ENCODE measurements at places on chromosomes 12 and 14.

GRCh38 chr12:54030889-54031471 lies 1.9 kb upstream of the HOXC5 start:
- no peak for DNase-seq

GRCh38 chr14:105050551-105050897 lies 14.7 kb downstream of the GPR132 start:
- DNase-seq: no peak

- DNase-seq: no peak
These were observed 157.3 kb upstream of the NOS1 start for GRCh38 chr12:117518594-117519270.

- peak; percentile 6 for DNase-seq
These were observed 1.6 kb downstream of the PYM1 start for GRCh38 chr12:55925870-55926737.

DNA sequence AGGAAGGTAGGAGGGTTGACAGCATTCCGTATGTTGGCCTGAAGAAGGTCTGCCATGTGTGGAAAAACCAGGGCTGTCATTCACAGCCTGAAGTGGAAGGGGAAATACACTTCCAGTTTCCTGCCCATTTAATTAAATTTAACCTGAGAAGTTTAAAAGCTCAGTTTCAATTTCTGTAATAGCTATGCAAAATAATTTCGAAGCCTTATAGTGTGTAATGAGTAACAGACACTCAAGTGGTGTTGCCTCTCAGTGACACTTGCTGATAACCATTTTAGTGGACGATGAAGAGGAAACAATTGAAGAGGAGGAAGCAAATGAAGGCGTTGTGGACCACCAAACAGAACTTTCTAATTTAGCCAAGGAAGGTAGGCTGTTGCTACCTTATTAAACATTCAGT lies 44.8 kb downstream of the EP400 start:
- DNase-seq: no peak

- DNase-seq: peak; percentile 23
These were observed 767 bp upstream of the CCNT1 start for GRCh38 chr12:48717252-48717695.

DNA sequence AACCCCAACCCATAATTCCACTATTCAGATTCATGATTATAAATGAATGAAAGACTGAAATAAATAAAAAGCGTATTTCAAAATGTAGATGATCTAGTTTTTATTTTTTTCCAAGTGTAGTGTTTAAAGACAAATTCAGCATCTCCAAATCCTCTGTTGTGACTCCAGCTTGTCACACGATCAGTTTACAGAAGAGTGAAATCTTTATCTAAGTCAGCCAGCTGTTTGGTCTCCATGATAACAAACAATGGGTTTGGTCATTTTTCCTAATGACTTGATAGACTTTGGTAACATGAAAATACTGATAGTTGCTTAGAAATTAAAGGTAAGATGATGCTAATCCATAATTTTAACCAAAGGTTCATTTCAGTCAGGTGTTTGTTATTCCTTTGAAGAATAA lies 114.5 kb upstream of the RASSF8 start:
- no peak for DNase-seq

DNA sequence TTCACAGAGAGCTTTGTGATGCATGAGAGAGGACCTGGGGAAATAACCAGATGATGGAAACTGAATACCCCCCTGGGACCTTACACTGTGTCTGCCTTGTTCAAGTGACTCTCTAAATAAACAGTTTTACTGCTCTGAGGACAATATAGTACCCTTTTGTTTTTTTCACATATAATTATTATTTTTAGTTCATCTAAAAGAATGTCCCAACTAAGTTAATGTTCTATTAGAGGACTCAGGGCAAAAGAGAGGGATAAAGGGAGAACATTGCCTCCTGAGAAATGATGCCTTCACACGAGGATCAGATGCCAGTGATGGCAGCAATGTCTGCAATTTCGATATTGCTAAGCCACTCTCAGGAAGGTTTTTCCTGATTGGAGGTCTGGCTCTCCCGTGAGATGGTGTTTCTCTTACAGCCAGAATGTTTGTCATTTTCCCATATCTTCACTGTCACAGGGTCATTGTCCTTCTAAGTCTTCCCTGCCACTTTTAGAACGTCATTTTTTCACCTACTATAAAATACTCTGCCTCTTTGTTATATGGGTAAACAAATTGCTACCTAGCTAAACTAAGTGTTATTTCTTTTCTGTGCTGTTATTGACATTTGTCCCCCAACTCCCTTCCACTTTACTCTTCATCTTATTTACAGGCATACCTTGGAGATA lies 201.6 kb downstream of the RAD51B start:
- peak; percentile 14 for DNase-seq

- DNase-seq: no peak
These were observed 338.8 kb downstream of the DPF3 start for GRCh38 chr14:72554994-72555608.

- DNase-seq: no peak
These were observed 78.8 kb downstream of the RPS6KA5 start for GRCh38 chr14:90981636-90982035.

GRCh38 chr12:7667125-7667524 lies 1.4 kb upstream of the APOBEC1 start:
- DNase-seq: no peak

- no peak for DNase-seq
These were observed 102.3 kb upstream of the CPSF6 start for GRCh38 chr12:69136931-69137613.

DNA sequence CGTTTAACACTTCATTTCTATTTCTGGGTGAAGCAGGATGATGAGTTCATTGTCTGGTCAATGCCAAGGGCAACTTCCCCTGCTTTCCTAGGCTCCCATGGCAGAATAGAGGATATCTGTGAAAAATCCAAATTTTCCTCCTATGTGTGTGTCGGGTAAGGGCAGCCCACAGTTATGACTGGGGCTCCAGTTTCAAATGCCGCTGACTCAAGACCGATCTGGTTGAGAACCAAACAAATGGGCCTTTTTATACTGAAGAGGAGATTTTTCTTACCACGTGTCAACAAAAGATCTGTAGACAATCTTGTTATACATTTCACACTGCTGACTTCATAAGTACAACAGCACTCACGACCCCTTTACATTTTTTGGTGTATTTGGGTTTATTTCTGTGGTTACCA lies 120.8 kb downstream of the CHST11 start:
- DNase-seq: no peak

GRCh38 chr14:50342221-50343078 lies 30.3 kb downstream of the DMAC2L start:
- DNase-seq: peak; percentile 36

DNA sequence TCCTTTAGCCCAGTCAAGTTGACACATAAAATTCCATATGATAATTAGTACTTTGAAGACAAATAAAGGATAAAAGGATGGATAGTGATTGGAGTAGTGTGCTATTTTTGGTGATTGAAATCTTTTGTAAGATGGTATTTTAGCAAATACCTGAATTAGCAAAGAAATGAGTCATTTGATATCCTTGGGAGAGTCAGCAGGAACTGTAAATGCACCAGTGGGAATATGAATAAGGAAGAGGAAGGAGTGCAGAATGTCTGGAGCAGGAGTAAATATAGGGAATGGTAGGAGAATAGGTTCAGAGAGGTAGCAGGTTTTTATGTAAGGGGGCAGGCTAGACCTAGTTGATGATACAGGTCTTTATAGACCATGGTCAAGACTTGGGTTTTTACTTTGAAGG lies 75.0 kb downstream of the TRMT5 start:
- no peak for DNase-seq

- no peak for DNase-seq
These were observed 15.4 kb upstream of the YY1 start for GRCh38 chr14:100223332-100224201.

DNA sequence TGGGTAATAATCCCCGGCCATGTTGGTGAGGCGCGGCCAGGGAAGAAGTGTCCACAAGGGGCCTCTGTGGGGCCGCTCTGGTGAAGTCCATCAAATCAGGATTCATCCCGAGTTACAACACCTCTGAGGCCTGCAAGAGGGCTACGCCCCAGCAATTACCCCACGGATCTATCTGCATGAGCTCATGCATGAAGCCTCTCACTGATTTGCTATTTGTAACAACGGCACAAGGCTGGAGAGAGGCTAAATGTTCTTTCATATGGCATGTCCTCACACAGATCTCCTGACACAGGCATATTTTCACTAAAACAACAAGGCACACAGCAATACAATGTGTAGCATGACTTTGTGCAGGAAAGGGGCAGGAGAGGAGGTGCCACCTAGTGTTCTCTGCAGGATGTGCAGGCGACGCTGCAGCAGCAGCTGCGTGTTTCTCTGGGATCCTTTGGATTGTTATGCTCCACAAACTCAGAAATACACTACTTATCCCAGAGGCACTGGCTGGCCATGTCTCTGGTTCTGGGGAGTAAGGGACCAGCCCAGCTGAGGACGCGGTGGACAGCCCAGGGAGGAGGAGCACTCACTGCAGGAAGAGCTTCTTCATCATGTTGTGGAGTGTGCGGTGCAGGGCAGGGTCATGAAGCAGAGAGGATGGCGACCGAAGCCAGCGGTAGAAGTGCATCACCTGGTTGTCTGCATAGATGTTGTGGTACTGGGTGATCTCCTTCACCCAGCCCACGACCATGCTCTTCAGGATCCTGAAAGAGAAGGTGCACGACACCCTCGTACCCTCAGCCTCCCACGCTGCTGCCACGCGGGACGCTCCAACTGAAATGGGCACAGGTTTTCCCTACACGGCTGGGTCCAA lies 20.2 kb downstream of the P2RX2 start:
- peak; percentile 42 for DNase-seq

GRCh38 chr12:86389949-86390348 lies 133.8 kb upstream of the MGAT4C start:
- DNase-seq: no peak

DNA sequence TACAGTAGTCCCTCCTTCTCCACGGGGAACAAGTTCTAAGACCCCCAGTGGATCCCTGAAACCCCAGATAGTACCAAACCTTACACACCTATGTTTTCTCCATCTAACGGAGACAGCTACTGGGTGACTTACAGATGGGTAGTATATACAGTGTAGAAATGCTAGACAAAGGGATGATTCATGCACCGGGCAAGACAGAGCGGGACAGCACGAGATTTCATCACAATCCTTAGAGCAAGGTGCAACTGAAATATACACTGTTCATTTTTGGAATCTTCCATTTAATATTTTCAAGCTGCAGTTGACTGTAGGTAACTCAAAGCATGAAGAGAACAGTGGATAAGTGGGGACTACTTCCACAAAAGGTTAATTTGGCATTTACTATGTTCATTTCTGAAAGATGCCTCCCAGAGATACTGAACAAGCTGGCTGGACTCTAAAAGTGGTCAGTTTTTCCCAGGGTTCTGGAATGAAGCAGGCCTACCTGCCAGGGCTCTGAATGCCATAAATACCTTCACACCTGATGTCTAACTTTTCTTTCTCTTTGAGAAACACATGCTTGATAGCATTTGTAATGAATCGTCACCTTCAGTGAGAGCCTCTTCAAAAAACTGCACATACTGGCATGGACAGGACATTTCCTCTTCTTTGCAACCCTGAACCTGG lies 127.7 kb upstream of the FOXN3 start:
- DNase-seq: no peak

DNA sequence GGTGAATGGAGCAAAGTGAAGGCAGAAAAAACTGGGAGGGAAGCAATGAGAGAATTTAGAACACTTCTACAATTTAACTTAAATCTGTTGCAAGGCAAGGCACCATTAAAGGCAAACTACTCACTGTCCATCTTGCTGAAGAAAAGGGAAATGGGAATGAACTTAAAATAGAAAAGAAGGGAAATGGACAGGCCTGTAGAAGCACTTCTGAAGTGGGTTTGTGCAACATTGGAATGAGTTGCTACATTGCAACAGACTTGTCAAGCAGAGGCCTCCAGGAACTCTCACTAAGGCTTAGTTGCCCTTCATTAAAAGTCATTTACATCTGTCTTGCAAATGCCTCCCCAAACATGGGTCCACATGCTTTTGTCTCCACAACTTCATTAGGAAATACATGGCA lies 13.7 kb upstream of the OR10AD1 start:
- DNase-seq: no peak

DNA sequence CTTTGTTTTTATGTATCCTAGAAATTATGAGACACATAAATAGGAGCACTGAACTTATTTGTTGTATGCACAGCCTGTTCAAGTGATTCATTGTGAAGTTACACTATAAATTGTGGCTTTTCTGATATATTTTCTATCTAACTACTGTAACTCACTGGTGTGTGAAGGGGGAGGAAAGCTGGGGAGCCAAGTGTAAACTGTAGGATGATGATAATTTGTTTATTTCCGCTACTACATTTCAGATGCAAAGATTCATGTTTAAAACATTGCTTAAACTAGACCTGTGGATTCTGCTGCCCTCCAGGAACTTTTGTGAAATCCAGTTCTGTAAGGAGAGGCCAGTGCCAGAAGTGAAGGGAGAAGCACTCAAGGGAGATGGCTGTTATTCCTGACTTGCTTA lies 3.3 kb downstream of the TMTC2 start:
- DNase-seq: no peak

DNA sequence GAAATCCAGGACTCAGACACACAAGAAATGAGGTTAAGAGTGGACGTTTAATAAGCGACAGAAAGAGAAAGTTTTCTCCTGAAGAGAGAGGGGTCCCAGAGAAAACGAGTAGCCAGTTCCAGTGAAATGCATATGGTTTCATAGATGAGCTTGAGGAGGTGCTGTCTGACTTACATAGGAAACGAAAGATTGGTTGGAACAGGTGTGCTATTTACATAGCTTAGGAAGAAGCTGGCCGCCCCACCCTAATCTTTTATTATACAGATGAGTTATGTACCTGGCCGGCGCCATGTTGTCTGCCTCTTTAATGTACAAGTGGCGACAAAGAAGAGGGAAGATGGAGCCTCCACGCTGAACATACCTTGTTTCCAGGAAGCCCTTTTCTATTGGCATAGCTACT lies 223.0 kb downstream of the SLC6A15 start:
- no peak for DNase-seq

DNA sequence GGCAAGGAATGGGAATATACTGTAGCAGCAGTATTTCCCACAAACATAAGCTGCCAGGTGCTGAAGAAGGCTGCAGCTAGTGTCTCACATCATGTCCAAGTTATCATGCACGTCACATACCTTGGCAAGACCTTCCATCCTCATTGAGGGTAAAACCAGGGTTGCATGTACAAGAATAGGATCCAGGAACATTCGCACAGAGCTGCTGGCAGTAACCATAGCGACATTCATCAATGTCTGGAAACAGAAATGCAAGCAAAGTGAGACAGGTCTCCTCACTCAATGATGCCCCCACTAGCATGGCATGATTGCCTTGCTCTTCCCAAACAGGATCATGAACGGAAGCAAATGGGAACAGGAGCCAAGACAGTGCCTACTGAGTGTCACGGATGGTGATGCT lies 23.8 kb upstream of the TC2N start:
- no peak for DNase-seq

All from germinal center (tissue), 1 donor.